ENCODE measurements at places on chromosomes 1 and 21.
A peak's percentile ranks its signal among the peaks of the same experiment; 100 is the strongest.

DNA sequence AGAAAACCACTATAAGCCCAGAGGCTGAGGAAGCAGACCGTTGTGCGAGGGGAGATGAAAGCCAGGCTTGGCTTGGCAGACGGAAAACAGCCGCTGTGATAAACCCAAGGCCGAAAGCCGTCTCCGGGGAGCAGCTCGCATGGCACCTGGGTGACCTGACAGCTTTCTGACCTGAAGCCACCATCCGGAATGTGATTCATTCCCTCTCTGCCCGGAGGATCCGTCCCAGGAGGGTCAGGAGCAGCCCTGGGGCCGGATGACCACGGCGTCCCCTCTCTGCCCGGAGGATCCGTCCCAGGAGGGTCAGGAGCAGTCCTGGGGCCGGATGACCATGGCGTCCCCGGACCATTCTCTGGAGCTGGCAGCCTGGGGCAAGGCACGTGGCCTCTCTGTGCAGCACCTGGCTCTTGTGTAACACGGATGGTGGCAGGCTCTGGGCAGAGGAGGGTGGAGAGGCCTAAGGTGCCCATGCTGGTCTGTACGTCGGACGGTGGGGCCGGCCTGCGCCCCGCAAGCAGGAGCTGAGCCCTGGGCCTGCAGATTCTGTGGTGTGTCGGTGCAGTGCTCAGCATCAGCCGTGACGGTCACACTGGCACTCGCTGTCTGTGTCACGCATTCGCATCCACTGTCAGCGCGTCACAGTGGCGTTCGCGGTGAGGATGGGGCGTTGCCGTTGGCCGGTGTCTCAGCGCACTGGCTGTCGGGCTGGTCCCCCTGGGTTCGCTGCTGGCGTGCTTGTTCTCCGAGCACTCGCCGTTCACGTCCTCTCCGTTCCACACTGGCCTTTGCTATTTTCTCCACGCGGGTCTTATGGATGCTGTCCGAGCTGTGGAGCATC is 50.3 kb downstream of the SLX9 start:
- no peak for DNase-seq

DNA sequence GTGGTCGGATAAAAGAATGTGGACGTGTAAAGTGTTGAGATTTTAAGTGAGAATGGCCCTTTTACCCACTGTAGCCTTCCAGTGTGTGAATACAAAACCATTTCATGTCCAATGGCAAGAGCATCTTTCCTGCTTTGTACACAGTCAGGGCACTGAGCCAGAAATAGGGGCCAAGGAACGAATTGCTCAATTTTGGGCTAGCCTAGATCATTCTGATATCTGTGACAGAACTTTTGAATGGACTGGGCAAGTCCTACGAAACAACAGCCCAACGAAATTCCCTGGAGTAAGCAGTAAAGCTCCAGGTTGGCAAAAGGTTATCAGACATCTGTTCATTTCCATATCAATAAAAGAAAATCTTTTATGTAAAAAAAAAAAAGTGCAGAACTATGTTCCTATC is 5.5 kb downstream of the KIF26B start:
- DNase-seq, result no peak

- DNase-seq, result no peak
Observed at GRCh38 chr1:154755858-154756730, 114.0 kb downstream of the KCNN3 start.

- DNase-seq, result no peak
Observed at GRCh38 chr1:187624812-187625545, 796.2 kb downstream of the PLA2G4A start.

DNA sequence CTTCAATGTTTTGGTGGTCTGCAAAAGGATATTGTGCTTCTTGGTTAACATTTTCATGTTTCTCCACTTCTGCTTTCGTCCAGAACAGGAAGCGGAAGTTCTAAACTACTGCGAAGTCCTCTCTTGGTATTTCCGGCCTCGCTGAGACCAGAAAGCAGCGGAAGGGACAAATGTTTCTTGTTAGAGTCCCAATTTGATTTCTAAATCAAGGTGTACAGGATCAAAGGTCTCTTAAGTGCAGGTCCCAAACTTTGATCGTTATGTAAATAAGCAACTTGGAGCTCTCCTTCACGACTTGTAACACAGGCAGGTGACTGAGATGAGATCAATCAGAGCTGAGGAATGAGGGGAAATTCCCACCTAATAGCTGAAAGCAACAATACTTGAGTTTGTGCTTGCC is 40.1 kb upstream of the HMCN1 start:
- peak; percentile 25 for DNase-seq

GRCh38 chr1:117574161-117574835 is 31.6 kb upstream of the TENT5C start:
- no peak for DNase-seq

- DNase-seq, result no peak
Observed at GRCh38 chr1:9592510-9593075, 3.9 kb downstream of the TMEM201 start.

DNA sequence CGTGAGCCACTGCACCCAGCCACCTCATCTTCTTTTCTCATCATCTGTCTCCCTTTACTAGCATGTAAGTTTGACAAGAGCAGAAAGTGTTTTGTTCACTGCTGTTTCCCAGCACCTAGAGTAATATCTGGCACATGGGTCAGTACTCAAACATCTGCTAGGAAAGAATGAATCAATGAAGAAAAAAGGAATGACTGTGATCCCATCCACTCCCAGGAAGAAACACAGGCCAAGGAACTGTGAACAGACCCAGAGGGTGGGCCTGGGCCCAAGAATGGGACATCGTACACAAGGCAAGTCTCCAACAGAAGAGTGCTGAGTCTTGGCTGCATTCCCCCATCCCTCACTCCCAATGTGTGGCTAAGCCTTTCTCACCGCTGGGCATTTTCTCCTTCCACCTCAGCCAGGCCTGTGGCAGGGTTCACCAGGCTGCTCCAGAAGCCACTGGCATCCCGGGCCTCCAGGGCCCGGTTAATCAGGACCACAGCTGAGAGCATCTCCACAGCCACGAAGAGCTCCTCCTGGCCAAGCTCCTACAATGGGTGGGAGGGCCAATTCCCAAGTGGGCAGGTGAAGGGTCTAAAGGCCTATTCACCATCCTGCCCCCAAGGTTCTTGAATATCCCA is 18.4 kb downstream of the IQGAP3 start:
- DNase-seq, result no peak

DNA sequence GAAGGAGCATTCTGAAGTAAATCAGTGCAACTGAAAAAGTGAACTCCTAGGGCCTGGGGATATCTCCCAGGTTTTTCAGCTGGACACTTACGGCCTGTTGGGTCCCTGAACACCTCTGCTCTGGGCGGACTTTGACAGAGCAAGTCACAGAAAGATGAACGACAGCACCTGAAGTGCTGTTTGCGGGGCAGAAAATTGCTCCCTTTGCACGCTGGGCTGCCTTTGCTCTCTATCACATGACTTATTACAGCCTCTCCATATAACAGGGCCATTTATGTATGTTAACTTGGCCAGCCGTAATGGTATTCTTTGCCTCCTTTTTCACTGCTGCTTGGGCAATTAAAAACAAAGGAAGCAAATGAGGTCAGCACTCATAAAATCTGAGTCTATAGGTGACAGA is 332.9 kb downstream of the BARHL2 start:
- no peak for DNase-seq

All from GM18507 (cell line).